ENCODE measurements at places on chromosomes 4 and X.
A peak's percentile ranks its signal among the peaks of the same experiment; 100 is the strongest.

DNA sequence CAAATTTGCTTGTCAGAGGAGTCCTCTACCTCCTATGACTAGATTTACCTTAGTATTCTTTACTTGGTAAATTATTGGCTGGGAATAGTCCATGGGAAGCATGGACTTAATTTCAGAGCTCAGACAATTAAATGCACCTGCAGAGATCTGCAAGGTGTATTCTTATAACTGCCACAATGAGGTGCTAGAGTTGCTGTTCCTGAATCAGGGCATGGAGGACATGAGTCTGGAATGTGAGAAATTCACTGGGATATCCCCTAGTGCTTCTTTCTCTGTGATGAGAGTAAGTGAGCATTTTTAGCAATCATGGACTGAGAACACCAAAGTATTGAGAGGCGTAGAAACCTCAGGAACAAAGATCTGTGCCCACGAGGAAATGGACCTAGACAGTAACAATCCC lies 32.9 kb upstream of the GRID2 start:
- no peak for DNase-seq

DNA sequence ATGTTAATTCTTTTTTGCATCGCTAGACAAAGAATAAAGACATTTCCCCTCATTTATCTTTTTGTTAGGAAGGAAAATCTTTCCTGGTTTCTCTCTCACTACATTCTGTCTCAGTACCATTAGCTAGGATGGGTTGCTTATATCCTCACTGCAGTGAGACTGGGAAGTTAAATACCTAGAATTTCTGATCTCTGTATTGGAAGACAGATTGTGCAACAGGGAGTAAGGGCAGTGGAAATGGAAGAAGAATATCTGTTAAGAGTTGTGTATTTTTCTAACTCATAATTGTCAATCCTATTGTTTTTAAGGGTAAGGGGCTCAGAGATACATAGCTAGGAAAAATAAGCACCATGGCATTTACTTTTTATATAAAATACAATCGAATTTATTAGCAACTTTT lies 19.6 kb downstream of the PTPN13 start:
- no peak for DNase-seq

- DNase-seq = peak; percentile 39
Measured at GRCh38 chrX:9530848-9531274, 66.0 kb downstream of the TBL1X start.

GRCh38 chr4:152106781-152107321 lies 346.0 kb upstream of the GATB start:
- no peak for DNase-seq

GRCh38 chrX:18877469-18877868 lies 106.4 kb downstream of the PHKA2 start:
- no peak for DNase-seq

DNA sequence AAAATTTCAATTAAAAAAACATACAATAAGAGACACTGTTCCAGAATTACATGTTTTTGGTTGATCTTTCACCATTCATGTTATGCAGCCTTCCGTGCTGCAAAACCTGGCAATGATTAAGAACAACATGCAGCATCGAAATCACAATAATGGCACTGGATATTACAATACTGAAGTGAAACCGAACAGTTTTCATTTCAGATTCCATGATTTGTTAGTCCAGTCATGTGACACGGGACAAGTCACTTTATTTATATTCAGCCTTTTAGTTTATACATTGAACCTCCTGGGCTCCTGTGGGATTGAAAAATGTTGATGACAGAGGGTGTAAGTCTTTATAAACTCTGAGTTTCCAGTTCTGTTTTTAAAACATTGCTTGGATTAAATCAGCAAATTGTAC lies 142.5 kb upstream of the TTC29 start:
- no peak for DNase-seq

DNA sequence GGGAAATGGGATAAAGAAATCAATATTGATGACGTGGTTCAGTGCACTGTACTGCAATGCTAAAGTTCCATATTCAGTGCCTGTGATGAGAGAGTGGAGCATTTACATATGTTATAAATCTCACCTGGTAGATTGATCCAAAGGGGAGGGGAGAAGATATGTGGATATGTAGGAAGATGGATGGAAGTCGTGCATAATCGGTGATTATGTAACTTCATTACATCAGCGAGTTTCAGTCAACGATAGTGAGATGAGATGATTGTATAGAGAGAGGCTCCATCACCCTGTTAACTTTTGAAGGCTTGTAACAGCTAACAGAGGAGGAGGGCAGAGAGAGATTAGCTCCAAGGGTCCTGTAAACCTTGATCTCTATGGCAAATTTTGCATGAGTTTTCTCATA lies 1.8 kb downstream of the IL1RAPL1 start:
- no peak for DNase-seq

DNA sequence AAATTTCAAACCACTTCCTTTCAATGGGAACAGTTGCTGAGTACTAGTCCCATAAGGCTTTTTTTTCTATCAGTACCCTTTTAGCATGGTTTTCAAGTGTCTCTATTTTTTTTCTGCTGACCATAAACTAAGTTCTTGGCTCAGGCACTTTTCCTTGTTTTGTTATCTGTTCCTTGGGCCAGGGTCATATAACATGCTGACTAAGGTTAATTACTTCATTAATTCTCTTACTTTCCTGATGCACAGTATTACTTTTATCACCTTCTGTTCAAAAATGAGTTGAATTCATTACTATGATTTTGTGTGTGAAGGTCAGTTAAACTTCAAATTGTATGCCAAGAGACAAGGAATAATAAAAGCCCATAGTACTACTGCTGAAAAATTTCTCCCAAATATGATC lies 19.7 kb upstream of the BTC start:
- no peak for DNase-seq

Data from T-helper 2 cell treated with Interferon-gamma antibody and Interleukin-4, amounts not matched to agents 5 μg/mL and 100 μg/mL, for 36 hours (primary cell).